Thoracic aorta (tissue), 2 donors: ENCODE measurements at places on chromosomes 1 and 21.

GRCh38 chr1:68199603-68200002 lies 32.7 kb downstream of the WLS start:
- DNase-seq, result no peak

DNA sequence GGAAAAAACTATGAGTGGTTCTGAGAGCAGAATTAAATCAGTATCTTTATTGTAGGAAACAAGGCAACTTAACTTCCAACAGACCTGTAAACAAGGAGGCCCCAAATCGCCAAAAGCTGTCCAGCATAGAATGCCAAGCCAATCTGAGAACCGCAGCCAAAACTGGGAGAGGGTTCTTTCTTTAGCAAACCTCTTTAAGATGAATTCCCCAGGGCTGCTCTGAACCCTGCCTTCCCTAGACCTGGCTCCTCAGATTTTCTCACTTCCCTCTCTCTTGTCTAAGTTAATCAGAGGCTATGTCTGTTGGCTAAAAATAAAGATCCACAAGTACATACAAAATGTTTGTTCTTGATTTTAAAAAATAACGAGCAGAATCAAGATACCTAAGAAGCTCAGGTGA lies 141.4 kb downstream of the SMYD3 start:
- no peak for DNase-seq

GRCh38 chr1:56566061-56566744 lies 13.2 kb downstream of the PLPP3 start:
- no peak for DNase-seq

DNA sequence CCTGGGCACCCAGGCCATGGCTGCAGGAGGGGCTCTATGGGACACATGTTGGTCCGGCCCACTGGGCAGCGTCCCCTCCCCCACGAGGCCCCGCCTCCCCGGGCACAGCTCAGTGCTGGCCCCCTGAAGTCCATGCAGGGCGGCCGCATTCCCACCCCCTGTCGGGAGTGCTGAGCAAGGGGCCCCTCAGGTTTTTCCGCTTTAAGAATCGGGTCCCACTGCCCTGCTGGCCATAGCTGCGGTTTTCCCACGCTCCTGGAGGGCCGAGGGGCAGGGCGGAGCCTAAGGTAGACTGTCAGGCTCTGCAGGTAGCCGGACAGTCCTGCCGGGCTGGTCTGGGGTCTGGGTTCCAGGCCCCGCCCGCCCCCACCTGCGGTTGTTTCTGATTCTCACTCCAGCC lies 43.5 kb upstream of the CCDC27 start:
- no peak for DNase-seq

DNA sequence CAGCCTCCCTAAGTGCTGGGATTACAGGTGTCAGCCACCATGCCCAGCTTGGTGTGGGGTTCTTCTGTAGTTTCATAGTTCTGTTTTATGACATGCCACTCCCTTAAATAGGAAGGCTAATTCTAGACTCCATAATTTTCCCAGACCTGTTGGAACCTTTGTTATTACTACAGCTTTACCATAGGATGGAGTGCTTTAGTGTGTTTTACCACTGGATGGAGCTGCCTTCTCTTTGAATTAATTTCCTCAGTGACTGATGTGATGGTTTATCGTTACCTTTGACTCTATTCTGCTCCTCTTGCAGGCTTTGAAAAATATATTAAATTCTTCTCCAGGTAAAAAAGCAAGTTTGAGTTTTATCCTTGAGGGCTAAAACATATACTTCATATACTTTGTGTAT lies 84.6 kb upstream of the NEK7 start:
- no peak for DNase-seq

GRCh38 chr1:55584526-55585401 lies 369.6 kb upstream of the USP24 start:
- DNase-seq, result no peak

DNA sequence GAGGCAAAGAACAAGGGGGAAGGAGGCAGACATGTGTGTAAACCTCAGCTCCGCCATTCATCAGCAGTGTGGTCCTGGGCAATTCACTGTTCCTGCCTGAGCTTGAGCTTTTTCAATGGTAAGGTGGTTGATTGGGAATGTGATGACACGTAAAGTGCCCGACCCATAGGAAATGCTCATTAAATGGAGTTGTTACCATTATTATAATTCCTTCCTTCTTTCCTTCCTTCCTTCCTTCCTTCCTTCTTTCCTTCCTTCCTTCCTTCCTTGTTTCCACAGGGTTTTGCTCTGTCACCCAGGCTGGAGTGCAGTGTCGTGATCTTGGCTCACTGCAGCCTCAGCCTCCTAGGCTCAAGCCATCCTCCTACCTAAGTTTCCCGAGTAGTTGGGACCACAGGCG lies 4.3 kb downstream of the GPR37L1 start:
- no peak for DNase-seq

DNA sequence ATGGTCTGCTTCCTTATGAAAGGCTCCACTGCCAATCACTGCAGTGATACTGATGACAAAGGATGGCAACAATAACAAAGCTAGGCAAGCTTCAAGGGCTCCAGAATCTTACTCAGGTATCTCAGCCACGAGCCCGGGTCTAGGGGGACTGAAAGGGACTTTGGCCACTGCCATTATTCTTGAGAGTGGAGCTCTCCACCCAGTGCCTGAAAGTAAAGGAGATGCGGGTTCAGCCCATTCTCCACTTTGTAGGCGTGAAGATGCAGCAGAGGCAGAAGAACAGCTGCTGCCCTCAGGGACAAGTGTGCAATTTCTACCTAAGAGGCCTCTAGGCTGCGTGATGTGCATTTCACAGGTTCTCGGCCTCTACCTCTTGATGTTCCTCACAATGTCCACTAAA lies 31.4 kb upstream of the SLAMF9 start:
- no peak for DNase-seq

DNA sequence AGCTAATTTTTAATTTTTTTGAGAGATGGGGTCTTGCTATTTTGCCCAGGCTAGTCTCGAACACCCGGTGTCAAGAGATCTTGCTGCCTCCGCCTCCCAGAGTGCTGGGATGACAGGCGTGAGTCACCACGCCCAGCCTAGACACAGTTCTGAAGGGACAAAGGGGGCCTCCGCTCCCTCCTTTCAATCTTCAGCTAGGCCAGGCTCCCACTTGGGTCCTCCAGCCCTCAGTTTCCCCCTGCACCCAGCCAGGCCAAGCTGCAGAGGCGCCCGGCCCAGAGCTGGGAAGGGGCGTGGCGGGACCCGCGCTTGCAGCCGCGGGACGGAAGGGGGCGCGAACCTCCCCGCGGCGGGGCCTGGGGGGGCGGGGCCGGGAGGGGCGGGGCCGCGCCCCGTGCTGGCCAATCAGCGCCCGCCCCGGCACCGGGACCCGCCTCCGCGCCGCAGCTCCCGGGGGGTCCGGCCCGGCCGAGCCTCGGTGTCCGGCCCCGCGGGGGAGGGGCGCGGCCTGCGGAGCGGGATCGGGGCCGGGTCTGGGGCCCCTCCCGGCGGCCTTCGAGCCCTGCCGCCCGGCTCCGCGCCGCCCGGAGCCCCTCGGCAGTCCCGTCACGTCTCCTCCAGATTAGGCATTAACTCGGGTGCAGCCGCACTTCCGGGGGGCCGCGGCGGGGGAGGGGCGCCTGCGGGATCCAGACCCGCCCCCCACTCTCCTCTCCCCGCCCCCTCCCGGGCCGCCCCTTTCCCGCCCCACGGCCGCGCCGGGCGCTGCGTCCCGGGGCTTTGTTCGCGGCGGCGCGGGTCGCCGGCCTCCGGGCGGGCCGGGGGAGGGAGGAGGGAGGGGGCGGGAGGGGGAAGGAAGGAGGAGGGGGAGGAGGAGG lies 559 bp upstream of the AGRN start:
- DNase-seq, result no peak

- no peak for DNase-seq
These were observed 50.1 kb downstream of the SSBP3 start for GRCh38 chr1:54355931-54356679.

DNA sequence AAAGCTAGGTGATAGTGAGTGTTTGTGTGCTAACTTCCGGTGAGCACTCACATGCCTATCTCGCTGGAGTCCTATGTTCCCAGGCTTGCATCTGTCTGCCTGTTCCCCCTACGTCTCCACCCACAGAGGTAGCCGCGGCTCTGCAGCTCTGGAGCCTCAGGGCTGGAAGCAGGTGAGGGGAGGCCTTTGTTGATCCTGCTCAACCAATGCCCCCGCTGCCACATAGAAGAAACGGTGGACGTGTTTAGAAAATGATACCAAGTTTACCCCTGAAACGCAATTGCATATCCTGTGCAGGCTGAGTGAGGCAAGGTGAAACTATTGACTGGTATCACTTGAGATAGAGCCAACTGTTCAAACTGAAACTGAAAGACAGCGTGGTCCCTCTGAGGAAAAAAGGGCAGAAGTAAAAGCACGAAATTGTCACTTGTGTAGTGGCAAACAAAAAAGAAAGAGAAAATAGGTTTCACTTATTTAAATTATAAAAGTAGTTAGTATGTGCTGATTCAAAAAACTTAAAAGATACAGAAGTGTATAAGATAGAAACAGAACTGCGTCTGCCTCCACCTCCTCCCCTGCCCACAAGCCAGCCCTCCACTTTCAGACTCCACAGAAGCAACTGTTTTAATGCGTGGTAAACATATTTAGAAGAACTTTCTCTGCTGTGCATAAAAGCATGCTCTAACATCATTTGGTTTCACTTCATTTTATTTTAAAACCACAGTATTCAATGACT lies 38.6 kb upstream of the ETS2 start:
- no peak for DNase-seq

DNA sequence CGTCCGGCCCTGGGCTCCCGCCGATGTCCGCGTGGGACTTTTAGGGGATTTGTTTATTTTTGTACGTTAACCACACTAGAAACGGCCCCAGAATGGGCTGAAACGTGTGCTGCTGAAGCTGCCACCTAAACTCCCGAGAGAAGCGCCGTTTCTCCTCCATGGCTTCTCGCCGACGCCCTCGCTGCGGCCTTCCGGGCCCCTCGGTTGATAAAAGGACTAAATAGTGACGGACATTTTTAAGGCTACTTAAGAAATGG lies 678 bp upstream of the PTTG1IP start:
- no peak for DNase-seq

- no peak for DNase-seq
These were observed 19.6 kb downstream of the SMAP2 start for GRCh38 chr1:40393173-40393572.

- no peak for DNase-seq
These were observed 30.7 kb upstream of the STMN1 start for GRCh38 chr1:25936947-25937346.

DNA sequence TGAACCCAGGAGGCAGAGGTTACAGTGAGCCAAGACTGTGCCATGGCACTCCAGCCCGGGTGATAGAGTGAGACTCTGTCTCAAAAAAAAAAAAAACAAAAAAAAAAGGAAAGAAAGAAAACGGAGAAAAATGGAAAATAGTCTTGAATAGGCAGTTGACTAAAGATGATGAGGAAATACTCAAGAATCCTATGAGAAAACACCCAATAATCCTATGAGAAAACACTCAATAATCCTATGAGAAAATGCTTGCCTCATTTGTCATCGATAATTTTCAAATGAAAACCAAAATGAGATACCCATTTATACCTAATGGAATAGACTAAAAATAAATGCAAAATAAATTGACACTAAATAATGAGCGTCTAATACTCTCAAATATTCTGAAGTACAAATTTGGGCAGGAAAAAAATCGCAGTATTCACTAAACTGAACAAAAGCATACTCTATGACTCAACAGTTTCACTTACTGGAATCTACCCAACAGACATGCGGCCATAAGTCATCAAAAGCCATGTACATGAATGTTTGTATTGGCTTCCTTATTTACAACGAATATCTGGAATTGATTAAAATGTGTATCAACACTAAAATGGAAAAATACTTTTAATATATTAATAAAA lies 733.9 kb upstream of the CHRM3 start:
- DNase-seq, result no peak

GRCh38 chr1:21298981-21299391 lies 8.7 kb upstream of the ECE1 start:
- DNase-seq, result no peak

GRCh38 chr1:8777867-8778266 lies 39.6 kb downstream of the RERE start:
- DNase-seq, result no peak

DNA sequence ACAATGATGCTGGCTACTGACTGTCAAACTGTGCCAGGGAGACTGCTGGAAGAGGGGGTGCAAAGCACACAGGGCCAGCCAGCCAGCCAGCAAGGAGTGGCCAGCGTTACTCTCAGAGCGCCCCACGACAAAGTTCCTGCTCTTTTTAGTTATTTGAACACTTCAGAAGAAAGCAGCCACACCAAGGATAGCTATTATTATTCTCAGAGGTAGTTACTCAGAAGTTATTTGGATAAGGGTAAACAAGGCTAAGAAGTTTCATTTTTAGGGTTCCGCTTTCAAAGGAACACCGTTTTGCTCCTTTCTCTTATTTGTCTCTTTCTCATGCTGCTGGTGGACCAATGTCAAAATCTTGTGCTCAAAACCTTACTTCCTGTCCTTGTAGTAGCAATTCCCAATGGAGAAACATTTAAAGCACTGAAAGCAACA lies 59.9 kb downstream of the VANGL2 start:
- no peak for DNase-seq
